ENCODE measurements at places on chromosomes 7 and 10.
A peak's percentile ranks its signal among the peaks of the same experiment; 100 is the strongest.

DNA sequence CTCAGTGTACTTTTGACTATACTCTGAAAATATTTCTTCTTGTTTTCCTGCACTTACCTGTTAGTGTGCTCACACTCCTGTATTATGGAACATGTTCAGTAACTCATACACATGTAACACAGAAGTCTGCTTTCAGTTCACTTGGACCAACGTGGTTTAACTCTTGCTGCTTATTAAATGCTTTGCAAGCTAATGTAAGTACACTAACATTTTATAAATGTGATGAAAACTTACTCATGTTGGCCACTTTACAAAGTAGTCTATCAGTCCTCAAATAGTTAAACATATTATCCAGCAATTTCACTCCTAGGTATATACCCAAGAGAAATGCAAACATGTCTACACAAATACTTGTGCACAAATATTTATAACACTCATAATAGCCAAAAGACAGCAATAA is 98.4 kb downstream of the UBE2H start:
- DNase-seq = no peak

- DNase-seq = no peak
These were observed 135.7 kb downstream of the DYNC2I1 start for GRCh38 chr7:158991824-158992621.

- no peak for DNase-seq
These were observed 59.6 kb upstream of the GSDME start for GRCh38 chr7:24816868-24817267.

DNA sequence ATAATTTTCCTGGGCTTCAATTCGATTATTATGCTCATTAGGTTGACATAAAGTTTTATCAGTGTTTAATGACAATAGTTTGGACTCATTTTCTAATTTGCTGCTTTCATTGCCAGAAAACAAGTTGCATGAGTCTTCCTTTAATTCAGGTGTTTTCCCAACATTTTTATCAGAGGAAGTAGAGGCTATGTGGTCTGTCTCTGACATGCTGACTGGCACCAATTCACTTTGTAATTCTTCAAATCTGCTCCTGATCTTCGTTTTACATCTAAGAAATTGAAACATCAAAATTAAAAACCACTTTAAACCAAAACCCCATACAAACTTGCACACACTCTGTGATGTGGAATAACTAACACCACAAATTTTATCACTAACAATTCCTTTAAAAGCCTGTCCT is 10.9 kb downstream of the CCDC186 start:
- no peak for DNase-seq

DNA sequence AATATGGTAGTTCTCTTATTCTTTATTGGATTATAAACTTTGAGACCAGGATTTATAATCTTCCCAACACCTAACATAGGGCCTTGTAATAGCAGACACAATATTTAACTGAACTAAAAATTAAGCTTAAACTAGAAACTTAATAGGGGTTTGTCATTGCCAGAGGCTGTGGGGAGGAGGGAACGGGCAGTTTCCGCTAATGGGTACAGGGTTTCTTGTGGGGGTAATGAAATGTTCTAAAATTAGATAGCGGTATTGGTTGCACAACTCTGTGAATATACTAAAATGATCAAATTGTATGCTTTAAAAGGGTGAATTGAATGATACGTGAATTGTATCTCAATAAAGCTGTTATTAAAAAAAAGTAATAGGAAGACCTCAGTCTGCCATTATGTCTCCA is 45.4 kb downstream of the NT5C2 start:
- no peak for DNase-seq

- peak; percentile 12 for DNase-seq
These were observed 16.8 kb downstream of the OSBPL3 start for GRCh38 chr7:24963218-24963617.

DNA sequence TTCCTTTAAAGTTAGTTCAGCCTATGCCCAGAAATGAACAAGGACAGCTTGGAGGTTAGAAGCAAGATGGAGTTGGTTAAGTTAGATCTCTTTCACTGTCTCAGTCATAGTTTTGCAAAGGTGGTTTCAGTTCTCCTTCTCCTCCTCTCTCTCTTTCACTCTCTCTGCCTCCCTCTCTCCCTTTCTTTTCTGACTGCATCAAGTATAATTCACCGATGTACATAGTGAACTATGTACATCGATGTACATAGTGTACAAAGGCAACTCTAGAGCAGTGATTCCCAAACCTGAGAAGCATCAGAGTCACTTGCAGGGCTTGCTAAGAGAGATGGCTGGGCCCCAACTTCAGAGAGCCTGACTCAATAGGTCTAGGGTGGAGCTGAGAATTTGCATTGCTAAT is 1259.7 kb downstream of the TYW1 start:
- DNase-seq = no peak

DNA sequence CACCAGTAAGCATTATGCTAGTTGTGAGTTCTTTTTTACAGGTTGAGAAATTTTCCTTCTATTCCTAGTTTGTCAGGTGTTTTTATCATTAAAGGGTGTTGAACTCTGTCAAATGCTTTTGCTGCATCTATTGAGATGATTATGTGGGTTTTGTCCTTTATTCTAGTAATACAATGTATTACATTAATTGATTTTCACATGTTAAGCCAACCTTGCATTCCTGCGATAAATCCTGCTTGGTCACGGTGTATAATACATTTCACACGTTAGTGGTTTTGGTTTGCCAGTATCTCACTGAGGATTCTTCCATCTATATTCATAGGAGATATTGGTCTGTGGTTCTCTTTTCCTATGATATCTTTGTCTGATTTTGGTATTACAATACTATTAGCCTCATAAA is 136.0 kb downstream of the UBE2H start:
- no peak for DNase-seq

DNA sequence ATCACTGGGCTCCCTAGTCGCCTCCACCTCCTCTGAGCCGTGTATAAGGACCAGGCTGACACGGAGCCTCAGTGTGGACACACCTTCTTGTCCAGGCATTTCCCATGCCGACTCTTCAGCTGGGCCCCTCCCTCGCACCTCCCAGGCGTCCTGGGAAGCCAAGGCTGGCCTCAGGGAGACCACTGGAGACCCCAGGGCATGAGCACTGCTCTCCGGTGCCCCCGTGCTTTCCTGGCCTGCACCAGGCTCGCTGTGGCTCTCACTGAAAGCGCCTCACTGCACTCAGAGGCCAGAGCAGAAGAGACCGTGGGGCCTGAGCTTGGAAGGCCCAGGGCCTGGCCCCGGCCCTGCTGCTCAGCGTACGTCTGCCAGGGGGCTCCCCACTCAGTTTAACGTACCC is 31.4 kb downstream of the LRRC27 start:
- no peak for DNase-seq

- DNase-seq = no peak
These were observed 159.1 kb upstream of the TCF7L2 start for GRCh38 chr10:112790921-112791320.

DNA sequence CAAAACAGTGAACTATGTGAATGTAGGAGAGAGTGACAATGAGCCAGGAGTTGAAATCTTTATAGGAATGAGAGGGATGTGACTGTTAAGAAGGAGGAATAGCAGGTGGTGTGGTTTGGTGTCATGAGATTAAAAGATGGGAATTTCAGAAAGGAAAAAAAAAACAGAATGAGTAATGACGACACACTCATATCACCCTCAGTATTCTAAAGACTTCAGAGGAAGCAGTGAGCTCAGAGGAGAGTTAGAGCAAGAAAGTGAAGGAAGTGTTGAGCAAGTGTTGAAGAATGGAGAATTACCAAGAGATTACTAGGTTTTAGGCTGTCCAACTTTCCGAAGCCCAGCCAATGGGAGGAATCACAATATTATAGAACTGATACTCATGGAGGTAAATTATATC is 220.5 kb upstream of the HGF start:
- no peak for DNase-seq

- DNase-seq = no peak
These were observed 165.9 kb downstream of the PLXNA4 start for GRCh38 chr7:132410385-132410784.

DNA sequence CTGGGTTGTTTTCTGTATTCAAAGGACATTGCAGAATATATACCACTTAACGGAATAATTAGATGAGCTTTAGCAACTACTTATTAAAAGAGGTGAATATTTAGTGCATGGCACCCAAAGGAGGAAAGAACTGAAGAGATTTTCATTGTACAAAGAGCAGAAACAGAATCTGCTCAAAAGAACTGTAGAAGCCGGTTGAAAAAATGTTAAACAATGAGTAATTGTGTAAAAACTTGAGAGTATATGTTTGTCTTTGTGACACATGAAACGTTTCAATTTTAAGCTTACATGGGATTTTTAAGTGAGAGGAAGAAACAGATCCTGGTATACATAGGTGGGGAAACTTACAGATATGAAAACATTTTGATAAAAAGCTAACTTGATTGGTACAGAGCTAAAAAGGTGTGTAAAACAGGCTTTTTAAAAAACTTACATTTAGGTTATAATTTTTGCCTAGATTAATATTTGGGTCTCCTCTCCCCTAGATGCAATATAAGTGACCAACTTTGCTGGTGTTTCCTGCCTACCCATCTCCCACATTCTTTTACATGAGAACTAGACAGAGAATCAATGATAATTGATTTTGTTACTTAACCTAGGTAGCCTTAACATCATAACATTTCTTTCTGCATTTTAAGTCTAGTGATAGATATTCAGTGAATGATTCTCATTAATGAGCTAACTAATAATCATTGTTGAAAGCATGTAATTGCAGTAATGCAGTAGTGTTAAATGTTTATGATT is 6.8 kb downstream of the ARL5B start:
- no peak for DNase-seq
